ENCODE measurements at places on chromosomes 11 and 22.

DNA sequence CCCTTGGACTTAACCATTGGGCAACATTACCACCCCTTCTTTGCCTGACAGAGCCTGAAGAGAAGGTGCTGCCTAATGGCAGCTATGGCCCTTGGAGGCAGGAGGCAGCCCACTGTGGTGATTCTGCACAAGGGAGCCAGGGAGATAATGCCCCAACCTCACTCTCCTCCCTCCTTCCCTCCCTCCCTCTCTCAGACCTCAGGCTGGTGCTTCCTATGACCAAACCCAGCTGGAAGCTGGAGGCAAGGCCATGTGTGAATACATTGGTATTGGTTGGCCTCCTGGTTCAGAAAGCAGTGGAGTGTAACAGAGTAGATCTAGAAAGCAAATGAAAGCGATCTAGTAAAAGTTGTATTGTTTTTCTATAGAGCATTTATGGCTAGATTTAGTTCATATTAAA lies 233.1 kb downstream of the CSNK2A3 start:
- DNase-seq, result no peak

DNA sequence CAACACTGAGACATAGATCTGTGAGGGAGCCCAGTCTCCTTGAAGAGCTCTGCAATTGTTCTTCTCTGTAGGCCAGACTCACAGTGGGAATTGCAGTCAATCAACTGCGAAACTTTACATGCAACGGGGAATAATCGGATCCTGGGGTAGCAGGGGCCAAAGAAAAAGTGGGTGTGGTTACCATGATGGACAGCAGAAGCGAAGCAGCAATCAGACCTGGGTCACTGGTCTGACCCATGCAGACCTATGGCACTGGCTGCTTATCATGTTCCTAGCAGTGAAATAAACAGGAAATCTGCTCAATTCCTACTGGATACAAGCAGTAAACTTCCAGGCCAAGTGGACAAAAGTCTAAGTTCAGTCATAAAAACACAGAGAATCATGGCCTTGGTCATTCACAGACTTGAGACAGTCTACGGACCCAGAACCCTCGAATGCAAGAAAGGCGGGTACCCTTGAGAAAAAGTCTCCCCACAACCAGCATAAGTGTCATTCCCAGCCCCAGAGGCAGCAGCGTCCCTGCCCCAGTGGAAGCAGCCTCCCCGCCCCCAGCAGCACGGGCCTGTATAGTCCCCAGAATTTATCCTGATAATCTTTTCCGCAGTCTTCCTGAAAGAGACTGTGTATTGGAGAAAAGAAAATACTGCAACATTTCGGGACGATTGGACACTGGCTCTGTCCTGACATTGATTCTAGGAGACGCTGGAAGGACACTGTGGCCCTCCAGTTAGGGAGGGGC lies 34.6 kb downstream of the ASCL2 start:
- no peak for DNase-seq

DNA sequence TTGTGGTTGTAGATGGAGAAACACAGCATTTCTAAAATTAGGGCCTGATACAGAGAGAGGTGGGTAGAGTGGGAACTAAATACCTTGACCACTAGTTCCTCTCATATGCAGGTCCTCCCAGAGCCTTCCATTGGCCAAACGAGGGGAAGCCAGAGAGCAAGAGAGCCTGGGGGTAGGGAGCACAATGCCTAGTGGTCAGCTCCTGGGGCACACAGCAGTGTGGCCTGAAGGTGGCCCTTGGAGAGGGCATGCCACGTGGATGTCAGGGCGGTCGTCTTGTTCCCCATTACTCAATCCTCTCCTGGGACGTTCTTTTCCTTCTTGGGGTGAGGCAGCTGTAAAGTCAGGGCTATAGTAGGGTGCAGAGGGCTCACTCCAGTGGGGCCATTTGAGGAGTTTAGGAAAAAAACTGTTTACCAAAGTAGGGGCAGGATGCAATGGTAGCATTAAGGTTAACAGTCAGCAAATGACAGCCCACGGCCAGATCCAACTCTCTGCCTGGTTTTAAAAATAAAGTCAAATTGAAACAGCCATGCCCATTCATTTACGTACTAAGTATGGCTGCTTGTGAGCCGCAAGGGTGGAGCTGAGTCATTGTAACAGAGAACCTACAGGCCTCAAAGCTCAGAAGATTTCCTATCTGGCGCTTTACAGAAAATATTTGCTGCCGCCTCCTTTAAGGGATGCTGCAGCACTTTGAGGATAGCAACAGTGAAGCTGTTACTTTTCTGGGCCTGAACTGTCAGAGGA lies 7.6 kb downstream of the MYO18B start:
- DNase-seq, result no peak

GRCh38 chr22:25360891-25361645 lies 141.6 kb downstream of the CRYBB2 start:
- no peak for DNase-seq

- no peak for DNase-seq
These were observed 92.5 kb downstream of the C11orf87 start for GRCh38 chr11:109514313-109515018.

DNA sequence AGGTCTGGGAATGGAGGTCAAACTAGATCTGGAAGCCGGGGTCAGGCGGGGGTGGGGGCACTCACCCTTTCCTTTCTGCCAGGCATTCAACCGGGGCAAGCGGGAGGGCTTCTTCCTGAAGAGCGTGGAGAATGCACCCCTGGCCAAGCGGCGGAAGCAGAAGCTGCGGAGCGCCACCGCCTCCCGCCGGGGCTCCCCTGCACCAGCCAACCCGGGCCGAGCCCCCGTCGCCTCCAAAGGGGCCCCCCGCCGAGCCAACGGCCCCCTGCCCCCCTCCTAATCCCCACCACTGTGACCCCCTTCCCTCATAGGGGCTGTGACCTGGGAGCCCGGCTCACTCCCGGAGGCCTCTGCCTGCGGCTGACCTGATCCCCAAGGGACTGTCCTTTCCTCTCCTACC lies 12.2 kb downstream of the RPS6KA4 start:
- DNase-seq, result no peak

- no peak for DNase-seq
These were observed 224.8 kb upstream of the RAG2 start for GRCh38 chr11:36822829-36823228.

- no peak for DNase-seq
These were observed 51.2 kb upstream of the ELF5 start for GRCh38 chr11:34564807-34565241.

GRCh38 chr11:86160541-86161149 lies 83.9 kb upstream of the EED start:
- DNase-seq, result no peak

DNA sequence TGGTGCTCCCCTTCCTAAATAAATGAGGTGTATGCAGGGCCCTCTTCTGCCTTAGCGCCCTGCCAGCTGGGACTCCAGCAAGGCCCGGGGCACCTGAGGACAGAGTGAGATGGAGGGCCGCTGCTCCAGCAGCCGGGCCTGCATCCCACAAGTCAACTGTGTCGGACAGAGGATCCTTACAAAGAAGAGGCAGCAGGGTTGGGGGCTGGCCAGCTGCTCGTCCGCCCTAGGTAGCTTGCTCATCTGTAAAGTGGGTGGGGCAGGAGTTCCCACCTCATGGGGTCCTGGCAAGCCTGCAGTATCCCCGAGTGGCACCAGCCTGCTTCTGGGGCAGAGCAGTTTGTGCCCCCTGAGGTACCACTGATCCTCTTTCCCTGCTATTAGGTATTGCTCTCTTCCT lies 7.6 kb downstream of the TMEM121B start:
- no peak for DNase-seq

GRCh38 chr11:123060277-123061000 lies 1.5 kb downstream of the HSPA8 start:
- DNase-seq, result no peak

DNA sequence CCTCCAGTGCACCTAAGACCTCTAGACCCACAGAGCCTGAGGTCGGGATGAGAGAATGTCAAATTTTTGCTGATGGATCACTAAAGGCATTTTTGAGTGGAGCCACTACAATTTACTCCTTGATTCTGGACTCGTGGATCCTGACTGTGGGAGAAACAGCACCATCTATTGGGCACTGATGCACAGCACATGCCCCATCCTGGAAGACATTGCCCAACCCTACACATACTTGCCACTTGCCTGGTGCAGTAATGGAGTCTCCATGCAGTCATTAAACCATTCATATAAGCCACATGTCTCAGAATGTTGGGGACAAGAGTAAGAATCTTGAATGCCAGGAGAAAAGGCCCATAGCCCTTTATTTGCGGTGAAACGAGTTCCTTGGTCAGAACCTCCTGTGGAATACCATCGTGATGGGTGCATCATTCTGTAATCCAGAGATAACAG lies 103.9 kb downstream of the GGTLC2 start:
- DNase-seq, result no peak

GRCh38 chr11:91220476-91221202 lies 997.8 kb upstream of the CHORDC1 start:
- DNase-seq, result no peak
